ENCODE measurements at places on chromosomes 7 and 10. TPM values are rescaled to one million over a fixed set of nuclear protein-coding genes. Genes with fewer than 3 reads are reported as not detected.

DNA sequence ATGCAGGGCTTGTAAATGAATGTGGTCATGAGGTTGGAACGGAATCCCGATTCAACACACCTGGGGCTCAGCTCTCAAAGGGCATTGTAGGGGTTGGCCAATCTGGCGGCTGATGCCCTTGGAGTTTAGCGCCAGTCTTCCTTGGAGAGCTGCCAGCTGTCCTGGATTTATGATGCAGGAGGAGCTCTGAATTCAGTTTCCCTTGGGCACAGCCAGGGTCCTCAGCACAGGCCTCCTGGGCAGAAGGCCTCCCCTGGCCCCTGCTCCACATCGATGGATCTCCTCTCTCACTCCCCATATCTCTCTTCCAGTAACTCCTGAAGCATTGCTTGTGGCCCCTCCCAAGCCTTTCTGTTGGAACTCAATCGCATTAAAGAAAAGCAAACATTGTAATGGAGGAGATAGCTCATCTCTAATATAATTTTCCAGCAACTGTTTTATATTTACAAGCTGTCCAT, 985 bp upstream of the CYTH3 start:
- DNase-seq = no peak

Gene YAE1
- total RNA-seq = 7.8 TPM

Gene PNLIPRP3
- not detected for total RNA-seq

GRCh38 chr10:86652361-86653202, 1.8 kb upstream of the OPN4 start:
- no peak for DNase-seq

GRCh38 chr7:70408891-70409290, 723.1 kb upstream of the GALNT17 start:
- no peak for DNase-seq

- no peak for DNase-seq
Observed at GRCh38 chr10:78894089-78894840, 174.5 kb upstream of the ZMIZ1 start.

DNA sequence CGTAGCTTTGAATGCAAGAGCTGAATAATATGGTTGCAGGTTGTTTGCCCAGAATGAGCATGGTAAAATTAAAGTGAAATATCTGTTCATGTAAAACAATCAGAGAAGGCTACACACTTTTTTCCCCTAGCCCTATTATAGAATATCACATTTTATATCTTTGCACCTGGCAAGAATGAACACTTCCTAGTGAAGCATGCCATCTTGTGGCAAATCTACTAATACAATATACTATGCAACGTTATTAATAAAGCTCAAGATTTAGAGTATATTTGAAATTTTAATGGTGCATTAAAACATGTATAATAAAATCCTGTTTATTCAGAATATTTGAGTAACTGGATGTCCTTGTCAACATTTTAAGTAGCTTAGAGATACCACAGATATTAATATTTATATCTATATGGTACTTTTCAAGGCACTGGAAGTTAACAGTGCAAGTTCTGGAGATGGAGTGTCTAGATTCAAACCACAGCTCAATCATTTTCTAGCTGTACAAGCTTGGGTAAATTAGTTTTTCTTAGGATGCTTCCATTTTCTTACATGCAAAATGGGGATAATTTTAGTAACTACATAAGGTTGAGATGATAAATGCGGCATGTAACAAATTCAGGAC, 643.1 kb upstream of the SEMA3D start:
- DNase-seq = peak; percentile 1

GRCh38 chr10:113282564-113282963, 270.3 kb upstream of the HABP2 start:
- no peak for DNase-seq

Gene TMEM236
- total RNA-seq = under 0.01 TPM

- no peak for DNase-seq
Observed at GRCh38 chr10:68301790-68302502, 29.9 kb upstream of the HNRNPH3 start.

Gene PFKP
- 140 TPM for total RNA-seq

Gene ZNF273
- total RNA-seq = 6.2 TPM

All from hematopoietic multipotent progenitor cell (in vitro differentiated cells).